ENCODE measurements at places on chromosomes 5 and 9.
A peak's percentile ranks its signal among the peaks of the same experiment; 100 is the strongest.

- no peak for DNase-seq
Measured at GRCh38 chr5:82905986-82906385, 171.2 kb downstream of the TMEM167A start.

DNA sequence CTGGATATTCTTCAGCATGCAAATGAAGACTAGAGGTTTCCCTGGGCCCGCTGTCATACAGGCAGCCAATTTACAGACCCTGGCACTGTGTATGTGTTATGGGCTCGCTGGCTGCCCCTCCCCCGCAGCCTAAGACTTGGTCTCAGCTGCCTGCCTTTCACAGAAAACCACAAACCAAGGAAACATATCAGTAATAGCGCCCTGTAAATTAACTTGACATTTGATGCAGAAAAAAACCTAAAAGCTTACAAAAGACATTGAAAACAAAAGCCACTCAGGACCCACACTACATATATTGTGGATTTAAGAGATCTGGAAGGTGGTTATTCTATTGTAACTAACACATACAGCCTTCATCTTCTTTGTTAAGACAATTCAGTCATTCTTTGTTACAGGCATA lies 287.0 kb upstream of the TMEM161B start:
- DNase-seq, result no peak

DNA sequence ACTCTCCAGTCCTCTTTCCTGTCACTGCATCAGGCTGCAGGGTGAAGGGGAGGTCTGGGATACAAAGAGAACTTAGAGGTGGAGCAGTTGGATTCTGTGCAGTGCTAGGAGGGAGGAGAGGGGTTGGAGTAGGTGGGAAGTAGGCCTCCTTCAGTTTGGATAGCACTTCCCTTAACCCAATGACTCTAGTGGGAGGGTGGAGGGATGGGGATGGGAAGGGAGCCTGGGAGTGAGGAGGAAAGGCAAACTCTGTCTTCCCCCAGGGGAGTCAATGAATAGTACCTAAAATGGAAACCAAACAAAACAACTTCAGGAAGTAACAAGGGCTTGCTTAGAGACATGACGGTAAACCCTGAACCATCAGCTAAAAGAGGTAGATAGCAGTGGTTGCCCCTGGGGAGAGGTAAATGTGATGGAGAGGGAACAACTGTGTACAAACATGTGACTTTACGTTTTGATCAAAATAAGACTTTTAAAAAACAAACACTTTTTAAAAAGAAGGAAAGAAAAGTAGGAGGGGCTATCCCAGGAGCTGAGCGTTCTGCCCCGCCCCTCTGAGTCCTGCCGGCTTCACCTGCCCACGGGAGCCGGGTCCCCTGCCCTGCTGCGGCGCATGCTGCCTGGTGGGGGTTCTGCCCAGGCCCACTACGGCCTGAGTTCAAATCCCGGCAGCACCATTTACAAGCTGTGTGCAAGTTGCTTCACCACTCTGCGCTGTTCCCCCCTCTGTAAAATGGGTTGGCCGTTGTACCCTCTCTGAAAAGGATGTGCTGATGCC lies 30.9 kb downstream of the GSN start:
- DNase-seq, result no peak

GRCh38 chr5:106397700-106398099 lies 1273.0 kb downstream of the EFNA5 start:
- peak; percentile 44 for DNase-seq

- DNase-seq, result no peak
Measured at GRCh38 chr5:111083323-111083722, 8.8 kb upstream of the WDR36 start.

GRCh38 chr5:141585594-141585993 lies 33.2 kb downstream of the DIAPH1 start:
- DNase-seq, result no peak

GRCh38 chr9:28135549-28135948 lies 562.3 kb upstream of the C9orf72 start:
- no peak for DNase-seq

All from HTR-8/SVneo (cell line).